ENCODE measurements at places on chromosomes 2 and 18. TPM values are rescaled to one million over a fixed set of nuclear protein-coding genes. Genes with fewer than 3 reads are reported as not detected.

The LIPG gene
- total RNA-seq, result 0.09 TPM

The LHCGR gene
- not detected for total RNA-seq

The HES6 gene
- 7.1 TPM for total RNA-seq

The FBLN7 gene
- total RNA-seq, result 1.1 TPM

The ADD2 gene
- total RNA-seq, result 20.9 TPM

The PID1 gene
- total RNA-seq, result 0.11 TPM

The GNLY gene
- 22.0 TPM for total RNA-seq

The FAM237A gene
- not detected for total RNA-seq

The RGPD8 gene
- 12.2 TPM for total RNA-seq

The KIAA2012 gene
- total RNA-seq, result not detected

The SLC11A1 gene
- 1.7 TPM for total RNA-seq

The ATP6V1B1 gene
- total RNA-seq, result not detected

GRCh38 chr2:30269771-30270145, 38.4 kb downstream of the LBH start:
- DNase-seq, result no peak

DNA sequence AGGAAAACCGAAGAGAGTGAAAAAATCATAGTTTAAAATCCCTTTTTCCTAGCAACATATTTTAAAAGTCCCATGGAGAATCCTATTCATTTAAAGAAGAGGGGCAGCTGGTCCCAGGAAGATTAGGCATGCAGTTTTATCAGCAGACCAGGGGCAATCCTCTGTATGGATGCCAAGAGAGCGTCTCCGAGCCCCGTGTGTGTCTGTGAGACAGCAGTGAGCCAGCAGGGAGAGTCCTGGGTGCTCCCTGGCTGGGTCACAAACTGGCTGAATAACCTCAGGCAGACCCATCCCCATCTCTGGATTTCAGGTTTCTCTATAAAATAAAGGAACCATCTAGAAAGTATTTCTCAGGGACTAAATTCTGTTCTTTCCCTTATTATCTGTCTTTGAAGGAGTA, 128.2 kb upstream of the RIOK3 start:
- DNase-seq, result no peak

GRCh38 chr18:3297025-3297984, 35.4 kb downstream of the MYL12B start:
- peak; percentile 87 for DNase-seq

DNA sequence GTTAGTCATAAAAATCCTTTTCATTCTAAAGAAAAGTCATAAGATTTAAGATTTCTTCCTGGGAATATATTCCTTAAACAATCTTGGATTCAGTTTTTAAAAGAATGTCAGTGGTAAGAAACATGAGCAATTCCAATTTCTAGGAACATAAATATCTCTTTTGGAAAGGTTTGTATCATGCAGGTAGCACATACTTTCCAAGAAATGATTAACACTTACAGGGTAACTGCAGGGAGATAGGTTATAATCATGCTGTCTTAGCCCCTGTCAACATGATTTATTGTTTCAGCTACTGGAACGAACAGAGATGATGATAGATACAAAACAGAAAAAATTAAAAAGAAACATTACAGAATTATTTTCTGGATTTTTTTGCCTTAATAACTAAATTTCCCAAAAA, 1537.7 kb downstream of the LRP1B start:
- no peak for DNase-seq

- DNase-seq, result no peak
Observed at GRCh38 chr2:112006076-112006410, 49.0 kb upstream of the TMEM87B start.

DNA sequence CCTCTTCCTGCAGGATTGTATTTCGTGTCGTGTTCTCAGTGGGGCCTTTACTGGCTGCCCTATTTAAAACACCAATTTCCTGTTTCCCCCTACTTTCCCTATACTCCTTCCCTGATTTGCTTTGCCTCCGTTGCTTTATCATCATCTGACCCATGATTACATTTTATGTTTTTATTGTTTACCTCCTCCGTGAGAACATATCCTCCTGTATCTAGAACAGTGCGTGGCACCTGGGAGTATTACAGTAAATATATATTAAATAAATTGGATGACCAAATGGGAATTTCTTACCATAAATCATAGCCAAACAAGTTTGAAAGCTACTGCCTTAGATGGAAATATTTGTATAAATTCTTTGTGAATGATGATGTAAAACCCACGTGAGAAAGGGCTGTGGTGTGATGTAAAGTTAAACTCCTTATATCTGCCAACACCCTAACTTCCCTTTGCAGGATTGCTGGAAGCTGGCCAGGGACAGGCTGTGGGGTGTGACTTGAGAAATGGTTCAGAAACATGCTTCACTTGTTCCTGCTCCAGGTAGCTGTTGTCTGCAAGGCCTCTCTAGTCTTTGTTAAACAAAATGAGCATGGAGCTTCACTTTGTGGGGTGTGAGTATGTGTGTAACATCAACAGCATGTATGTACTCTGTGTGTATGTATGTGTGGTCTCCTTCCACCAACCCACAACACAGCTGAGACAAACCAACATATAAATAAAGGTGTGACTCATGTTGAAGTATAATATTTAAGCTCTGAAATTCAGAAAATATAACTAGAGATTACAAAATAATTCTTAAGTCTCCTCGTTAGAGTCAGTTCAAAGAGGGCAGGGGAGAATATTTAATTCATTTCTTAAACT, 40.3 kb downstream of the LHCGR start:
- DNase-seq, result no peak

GRCh38 chr2:165634855-165635254, 159.2 kb downstream of the GALNT3 start:
- no peak for DNase-seq

GRCh38 chr2:182870227-182870626, 3.8 kb upstream of the FRZB start:
- DNase-seq, result no peak

GRCh38 chr2:107303964-107304363, 418.0 kb upstream of the ST6GAL2 start:
- no peak for DNase-seq

- DNase-seq, result no peak
Observed at GRCh38 chr2:121476684-121477083, 54.0 kb upstream of the RNU4ATAC start.

DNA sequence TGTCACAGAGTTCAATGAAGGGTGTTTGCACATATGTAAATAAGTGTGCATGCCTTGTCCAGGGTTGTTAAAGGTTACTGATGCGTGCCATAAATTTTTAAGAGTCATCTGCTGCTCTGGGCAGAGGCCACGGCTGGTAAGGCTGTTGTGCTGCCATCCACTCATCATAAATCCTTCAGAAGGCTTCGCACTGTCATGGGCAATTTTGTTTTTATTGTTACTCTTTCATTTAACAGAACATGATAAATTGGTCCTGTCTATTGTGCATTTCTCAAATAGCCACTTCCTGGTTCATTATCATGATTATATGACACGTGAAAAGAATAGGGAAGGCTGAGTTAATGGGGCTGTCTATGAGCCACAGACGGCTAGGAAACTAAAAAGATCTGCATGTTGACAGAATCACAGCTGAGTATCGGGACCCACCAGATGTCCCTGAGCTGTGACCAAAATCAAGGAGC, 634.3 kb upstream of the SOX11 start:
- no peak for DNase-seq

DNA sequence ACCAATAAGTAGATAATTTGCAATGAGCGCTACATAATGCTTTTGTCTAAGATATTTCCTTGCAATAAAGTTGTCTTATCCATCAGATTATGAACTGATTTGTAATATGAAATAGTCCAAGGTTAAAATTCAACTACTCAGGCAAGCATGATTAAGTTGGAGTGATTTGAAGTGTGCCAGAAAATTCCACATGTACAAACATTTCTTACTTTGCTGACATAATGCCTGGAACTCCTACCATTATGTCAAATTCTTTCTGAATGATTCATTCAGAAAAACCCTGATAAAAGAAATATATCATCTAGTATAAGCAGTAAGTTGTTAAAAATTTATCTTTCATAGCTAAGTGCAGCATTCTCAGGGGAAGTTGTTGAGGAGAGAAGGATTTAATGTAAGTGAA, 87.3 kb downstream of the CBLN2 start:
- no peak for DNase-seq

DNA sequence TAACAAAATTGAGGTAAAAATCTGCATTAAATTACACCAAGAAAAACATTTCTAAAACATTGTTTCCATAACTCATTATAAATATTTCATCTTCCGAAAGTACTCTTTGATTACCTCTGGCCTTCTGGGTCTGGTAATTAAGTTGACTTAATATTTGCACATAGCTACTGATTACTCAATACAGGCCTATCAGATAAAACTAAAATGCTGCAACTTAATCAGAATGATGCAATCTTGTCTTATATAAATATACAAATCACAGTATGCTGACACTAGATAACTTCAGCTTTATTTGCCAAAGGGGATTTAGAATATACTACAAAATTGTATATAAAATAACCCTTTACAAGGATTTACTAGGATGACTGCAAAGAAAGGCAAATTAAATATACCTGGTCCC, 49.3 kb downstream of the SLC35F5 start:
- no peak for DNase-seq

DNA sequence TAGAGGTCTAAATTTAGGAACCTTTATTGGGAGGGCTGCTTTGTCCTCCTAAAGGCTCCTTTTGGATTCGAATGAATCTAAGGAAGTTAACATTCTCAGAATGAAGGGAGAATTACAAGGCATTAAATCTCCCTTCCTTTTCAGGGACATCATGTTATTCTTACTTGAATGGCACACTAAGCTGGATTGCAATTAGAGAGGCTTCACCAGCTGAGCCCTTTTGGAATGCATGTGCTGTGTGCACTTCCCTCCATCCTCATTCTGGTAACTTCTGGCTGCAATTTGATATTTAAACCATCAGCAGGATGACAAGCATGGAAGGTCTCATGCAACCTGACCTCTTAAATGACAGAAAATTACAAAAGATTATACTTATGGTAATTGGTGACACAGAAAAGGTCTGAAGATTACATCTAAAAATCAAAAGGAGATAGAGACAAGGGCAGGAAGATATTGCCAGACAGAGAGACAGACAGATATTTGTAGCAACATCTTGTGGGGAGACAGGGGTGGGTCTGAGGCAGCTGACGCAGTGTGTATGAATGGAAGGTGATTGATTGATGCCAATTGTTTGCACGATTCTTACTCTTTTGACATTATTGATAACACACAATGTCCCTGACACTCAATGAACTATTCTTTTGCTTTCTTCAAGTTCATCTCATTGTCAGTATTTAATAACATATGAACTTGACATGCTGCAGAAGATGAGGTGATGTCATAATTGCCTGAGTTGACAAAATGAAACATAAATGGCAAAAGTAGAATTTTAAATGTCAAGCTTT, 570.8 kb upstream of the GYPC start:
- no peak for DNase-seq

- no peak for DNase-seq
Observed at GRCh38 chr2:188159484-188159883, 132.2 kb upstream of the GULP1 start.

DNA sequence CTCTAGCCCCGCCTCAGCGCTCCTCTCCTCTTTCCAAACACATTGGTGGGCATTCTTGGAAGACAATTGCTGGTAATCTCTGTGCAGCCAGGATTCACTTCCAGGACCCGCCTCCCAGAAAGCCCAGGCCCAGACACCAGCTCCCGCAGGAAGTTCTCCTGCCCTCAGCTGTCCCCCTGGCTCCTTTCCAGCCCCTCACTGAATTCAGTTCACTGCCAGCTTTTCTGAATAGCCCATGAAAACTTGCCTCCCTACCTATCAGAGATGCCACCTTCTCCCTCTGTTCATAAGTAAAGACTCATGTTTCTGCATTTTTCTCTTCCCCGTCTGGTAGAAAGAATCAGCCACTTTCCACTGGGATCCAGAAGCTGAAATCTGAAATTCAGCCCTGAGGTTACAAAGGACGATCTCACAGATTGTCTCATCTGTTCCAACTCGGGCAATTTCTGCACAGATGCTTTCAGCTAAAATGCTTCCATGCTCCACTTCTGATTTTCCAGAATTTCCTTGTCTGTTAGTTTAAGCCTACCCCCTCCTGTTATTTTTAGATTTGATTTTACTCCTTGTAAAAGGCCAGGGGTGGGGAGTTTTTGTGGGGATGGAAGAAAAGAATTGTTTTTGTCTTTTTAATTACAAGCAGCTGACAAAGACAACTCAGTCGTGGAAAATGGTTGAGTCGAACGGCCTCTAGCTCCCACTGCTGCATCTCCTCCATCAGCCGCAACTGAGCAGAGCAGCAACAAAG, 98.1 kb downstream of the SP3 start:
- no peak for DNase-seq

- no peak for DNase-seq
Observed at GRCh38 chr2:39937621-39938020, 158.6 kb upstream of the THUMPD2 start.

- no peak for DNase-seq
Observed at GRCh38 chr2:240932001-240932723, 26.0 kb downstream of the CROCC2 start.

DNA sequence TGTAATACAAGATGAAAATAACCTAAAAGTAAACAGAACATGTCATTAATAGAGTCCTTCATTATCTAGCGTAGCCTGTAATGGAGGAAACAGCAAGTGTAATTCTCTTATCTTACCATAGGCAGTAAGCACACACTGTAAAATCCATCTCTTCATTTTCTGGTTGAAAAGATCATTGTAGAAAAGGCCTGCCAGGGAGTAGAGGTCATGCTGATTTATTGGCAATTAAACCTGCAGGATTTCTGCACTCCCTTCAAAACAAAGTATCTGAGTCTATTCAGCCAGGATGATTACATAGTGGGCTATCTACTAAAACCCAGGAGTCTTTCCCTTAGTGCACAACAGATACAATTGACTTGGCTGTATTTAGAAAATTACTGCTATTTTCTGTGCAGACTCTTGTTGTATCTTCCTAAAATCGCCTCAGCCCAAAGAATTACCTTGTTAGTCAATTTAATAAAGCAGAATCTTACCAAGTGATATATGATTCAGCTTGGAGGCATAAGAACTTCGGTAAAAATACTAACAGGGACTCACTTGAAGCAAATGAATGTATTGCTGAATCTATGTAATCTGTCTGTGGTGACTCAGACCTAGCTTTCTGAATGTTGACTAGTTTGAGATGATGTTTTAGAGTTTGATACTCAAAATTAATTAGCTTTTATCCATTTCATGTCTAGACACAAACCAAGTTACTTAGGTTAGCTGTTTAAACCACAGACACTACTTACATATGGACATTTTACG, 250.4 kb upstream of the STON1 start:
- DNase-seq, result no peak

GRCh38 chr2:16617282-16618266, 48.1 kb downstream of the CYRIA start:
- no peak for DNase-seq

DNA sequence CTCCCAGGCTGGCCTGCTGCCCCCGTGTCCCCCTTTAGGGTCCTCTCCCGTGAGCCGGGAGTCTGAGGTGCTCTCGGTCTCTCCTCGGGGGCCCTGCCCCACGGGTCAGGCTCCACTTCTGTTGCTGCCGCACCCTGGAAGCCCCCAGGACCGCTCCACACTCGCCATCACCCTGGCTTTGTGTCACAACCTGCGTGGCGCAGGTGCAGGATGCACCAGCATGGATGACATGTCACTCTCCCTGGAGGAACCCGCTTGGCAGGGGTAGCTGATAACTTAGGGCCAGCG, 10.8 kb upstream of the ARHGEF4 start:
- DNase-seq, result no peak

- no peak for DNase-seq
Observed at GRCh38 chr2:557635-558301, 119.4 kb downstream of the TMEM18 start.

All from activated naive CD8-positive, alpha-beta T cell treated with anti-CD3 and anti-CD28 coated beads, Interleukin-2, amount 10 ng/mL, durations not matched to agents 7 days and 5 days (primary cell).